ENCODE measurements at places on chromosomes 4 and X.

GRCh38 chr4:41307638-41308037 is 50.9 kb downstream of the UCHL1 start:
- no peak for DNase-seq

DNA sequence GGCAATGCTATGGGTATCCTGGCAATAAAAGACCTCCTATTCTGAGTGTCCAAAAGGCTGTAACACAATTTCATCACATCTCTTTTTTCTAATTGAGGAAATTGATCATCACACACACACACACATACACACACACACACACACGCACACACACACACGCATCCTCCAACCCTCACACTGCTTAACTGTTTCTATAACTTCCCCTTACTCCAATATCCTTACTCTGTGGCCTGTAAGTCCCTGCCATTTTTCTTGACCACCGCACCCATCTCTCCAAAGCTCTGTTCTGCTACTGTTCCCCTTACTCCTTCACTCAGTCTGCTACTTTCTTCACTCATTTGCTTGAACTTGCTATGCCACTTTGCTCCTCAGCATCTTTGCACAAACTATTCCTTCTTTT is 115.6 kb downstream of the AMELX start:
- DNase-seq = no peak

DNA sequence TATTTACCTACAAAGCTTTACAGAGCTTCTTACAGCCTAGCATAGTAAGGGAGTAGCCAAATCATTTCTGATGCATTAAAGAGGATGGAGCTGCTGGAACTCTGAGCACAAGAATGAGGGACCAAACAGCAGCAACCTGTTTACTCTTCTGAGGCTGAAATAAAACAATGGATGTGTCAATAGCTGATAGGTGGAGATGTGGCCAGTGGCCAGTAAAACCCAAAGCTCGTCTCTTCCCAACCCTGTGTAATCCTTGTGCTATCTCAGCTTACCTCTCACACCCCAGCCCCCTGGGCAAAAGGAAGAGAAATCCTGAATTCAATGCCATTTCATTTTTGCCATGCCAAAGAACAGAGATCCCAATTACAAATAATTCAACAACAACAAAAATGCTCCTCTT is 446.7 kb upstream of the SMIM31 start:
- no peak for DNase-seq

GRCh38 chr4:88196013-88196365 is 37.5 kb upstream of the ABCG2 start:
- no peak for DNase-seq

DNA sequence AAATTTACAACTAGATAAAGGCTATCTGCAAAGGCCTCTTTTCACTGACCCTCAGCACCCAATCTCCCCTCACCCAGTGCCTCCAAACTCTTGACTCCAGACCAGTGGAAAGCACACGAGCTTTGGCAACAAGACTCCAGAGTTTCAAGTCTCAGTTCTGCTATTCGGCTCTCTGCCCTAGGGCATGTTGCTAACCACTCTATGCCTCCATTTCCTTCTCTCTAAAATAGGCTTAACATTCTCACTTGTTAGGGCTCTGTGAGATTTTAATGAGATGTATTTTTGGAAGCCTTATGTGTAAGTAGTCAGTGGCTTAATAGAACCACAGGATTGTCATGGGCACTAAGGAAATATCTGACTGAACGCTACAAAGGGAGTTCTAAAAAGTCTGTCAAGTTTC is 116.5 kb upstream of the IQCM start:
- no peak for DNase-seq

DNA sequence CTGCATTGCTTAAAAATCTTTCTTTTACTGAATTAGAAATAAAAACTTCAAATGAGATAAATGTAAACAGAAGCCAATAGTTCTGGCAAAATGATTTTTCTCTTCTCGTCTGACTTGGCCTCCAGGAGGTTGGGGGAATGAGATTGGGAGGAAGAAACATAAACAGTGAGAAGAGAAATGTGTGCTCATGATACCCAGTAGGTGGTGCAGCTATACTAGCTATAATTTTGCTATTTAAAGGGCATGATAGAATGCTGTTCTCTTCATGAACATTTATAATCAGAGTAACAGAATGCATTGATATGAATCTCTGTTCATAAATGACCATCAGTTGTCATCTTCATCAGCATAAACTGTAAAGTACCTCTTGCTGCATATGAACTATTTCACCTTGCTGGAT is 85.5 kb downstream of the TACR3 start:
- no peak for DNase-seq

DNA sequence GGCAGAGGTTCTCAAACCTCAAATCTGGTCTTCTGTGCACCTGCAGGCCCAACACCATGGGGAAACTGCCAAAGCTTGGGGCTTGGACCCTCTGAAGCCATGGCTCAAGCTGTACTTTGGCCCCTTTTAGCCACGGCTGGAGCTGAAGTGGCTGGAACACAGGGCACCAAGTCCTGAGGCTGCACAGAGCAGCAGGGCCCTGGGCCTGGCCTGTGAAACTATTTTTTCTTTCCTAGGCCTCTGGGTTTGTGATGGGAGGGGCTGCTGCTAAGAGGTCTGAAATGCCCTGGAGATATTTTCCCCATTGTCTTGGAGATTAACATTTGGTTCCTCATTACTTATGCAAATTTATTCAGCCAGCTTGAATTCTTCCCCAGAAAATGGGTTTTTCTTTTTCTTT is 18.3 kb upstream of the PI4K2B start:
- no peak for DNase-seq

- no peak for DNase-seq
These were observed 76.4 kb upstream of the DCLK2 start for GRCh38 chr4:150001815-150002214.

DNA sequence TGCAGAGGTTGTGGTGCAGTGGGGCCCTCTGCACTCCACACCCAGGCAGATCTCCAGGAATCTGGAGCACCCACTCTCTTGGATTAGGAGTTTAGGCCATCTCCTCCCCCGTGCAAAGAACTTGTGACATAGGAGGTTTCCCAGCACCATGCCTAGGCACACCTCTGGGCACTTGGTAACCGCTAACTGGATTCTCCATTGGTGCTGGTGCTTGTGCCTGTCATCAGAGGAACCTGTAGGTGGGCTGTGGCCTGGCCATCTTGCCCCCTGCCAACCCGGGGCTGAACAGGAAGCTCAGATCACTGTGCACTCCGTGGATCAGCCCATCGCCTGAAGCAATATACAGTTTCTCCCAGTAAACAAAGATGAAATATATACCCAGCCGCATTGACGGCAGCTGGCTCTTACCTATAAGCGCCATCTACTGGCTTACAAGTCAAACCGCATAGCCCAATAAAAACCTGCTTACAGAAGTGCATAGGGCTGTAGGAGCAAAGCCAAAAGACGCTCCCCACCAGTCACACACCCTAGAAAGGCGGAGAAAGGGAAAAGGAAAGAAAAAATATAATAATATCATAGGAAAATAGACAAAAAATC is 19.1 kb upstream of the TEX13B start:
- no peak for DNase-seq

GRCh38 chrX:8043121-8043520 is 115.9 kb upstream of the PNPLA4 start:
- DNase-seq = no peak

GRCh38 chr4:187504974-187505797 is 490.4 kb upstream of the ZFP42 start:
- DNase-seq = no peak

GRCh38 chr4:153943738-153944415 is 155.0 kb upstream of the SFRP2 start:
- DNase-seq = no peak

DNA sequence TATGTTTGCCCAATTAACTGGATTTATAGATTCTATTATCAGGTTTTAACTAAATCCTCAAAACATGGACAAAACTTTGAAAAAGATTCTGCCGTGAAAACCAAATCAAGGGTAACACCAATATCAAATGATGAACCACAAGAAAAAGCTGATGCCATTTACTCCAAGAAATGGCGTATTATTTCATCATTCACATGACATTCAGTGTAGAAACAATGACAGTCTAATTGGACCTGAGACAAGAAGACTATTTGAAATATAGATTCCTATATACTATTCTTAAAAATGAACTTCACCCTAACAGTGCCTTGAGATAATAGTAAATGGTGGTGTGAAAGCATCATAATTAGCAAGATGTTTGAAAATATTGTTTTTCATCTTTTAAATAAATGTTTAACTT is 4.8 kb downstream of the SLC25A31 start:
- no peak for DNase-seq

DNA sequence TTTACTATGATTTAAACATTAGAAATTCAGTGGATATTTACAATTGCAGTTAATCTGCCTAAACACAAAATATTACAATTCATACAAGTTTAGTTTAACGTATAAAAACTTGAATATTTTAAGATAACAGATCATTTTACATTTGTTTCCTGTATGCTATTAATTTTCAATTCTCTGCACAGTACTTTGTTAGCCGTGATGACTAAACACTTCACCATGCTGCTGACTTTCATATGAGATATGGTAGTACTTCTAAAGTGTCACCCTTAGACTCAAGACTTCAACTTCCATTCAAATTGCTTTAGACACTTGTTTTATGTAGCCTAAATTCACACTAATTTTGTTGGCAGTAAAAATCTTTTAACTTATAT is 1646.4 kb upstream of the ADGRL3 start:
- no peak for DNase-seq

GRCh38 chr4:141417387-141417786 is 196.7 kb downstream of the ZNF330 start:
- DNase-seq = no peak

DNA sequence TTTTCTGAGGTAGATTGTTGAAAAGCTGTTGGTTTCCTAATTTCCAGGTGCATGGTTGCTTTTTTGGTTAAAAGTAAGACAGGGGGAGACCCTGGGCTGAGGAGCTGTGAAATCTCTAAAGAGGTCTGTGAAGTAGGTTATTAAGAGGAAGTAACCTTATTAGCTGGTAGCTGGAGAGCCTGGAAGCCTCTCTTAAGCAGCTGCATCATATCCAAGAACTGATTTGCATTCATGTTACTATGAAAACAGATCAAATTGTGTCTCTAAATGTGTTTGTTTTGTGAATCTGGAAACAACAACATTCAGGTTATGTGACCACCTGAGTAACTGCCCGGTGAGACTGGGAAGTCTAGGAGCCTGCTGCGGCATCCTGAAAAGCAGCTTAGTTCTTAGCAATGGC is 54.1 kb downstream of the ARHGAP10 start:
- DNase-seq = no peak
